ENCODE measurements at places on chromosomes 5 and 9. TPM values are rescaled to one million over a fixed set of nuclear protein-coding genes. Genes with fewer than 3 reads are reported as not detected.

The LCN9 gene
- total RNA-seq = not detected

The IL17B gene
- total RNA-seq = 0.28 TPM

The PCDHGA2 gene
- total RNA-seq = 3.4 TPM

DNA sequence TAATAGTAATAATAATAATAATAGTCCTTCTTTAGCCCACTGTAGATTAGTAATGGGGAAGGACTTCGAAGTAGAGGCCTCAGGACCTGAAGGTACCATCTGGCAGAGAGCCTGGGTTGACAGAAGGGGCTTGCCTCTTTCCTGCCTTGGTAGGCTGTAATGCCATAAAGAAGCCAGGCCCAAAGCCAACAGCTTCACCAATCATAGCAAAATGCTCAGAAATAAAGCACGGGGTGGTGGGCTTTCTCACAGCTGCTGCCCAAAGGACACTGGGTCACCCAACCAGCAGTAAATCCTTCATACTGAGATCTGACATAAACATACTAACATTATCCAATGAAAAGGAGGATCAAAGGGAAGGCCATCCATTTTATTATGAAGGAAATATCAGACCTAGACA, 70.7 kb downstream of the SUSD1 start:
- H3K36me3 ChIP-seq = no peaks in the 10 kb centered on the region
- H3K27me3 ChIP-seq = no peaks in the 10 kb centered on the region
- DNase-seq = no peak
- H3K27ac ChIP-seq = no peak overlapping the region
- H3K4me3 ChIP-seq = no peak overlapping the region
- H3K4me1 ChIP-seq = no peaks in the 10 kb centered on the region

DNA sequence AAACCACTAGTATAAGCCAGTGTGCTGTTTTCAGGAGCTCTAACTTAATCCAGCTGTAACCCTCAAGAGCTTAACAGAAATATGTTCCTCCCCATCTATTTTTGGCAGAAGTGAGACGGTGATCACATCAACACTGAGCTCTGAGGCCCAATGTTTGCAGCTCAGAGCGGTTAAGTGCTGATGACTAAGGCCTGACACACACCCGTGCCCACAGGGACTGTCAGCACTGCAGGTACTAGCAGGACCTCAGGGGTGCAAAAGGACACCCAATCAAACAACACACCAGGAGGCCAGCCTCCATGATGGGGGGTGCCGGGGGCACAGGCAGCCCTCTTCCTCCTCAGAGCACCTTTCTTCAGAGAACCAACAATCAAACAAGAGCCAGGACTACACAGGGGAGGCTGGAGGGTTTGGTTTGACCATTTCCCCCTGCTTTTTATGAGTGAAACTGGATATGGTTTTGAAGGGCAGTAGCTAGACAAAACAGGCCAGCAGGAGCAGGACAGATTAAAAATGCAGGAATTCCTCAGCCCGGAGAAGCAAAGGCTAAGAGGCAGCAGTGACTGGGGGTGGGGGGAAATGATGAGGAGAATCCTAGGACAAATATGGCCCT, 61.3 kb downstream of the RAPGEF1 start:
- peak; percentile 98 for DNase-seq
- peaks cover 28% of the 10 kb centered on the region for H3K4me1 ChIP-seq
- H3K27ac ChIP-seq = peak overlapping the region; percentile 77

DNA sequence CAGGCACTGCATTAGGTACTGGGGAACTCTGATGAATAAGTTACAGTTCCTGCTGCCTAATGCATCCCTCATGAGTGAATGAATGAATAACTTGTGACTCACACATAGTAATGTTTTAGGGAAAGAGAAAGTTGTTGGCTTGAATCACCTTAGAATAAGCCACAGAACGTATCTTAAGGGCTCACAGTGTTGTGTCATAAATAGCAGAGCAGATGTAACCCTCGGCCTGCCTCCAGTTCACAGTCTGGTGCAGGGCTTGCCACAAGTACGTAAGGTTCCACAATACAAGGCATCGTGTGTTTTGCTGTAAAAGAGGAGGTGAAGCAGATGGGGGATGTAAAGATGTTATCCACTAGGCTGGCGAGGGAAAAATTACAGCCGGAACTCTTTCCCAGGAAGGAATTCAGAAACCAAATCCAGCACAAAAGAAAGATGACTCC, 218.7 kb downstream of the TRPM3 start:
- H3K4me1 ChIP-seq = no peaks in the 10 kb centered on the region
- DNase-seq = peak; percentile 96
- H3K4me3 ChIP-seq = no peak overlapping the region
- no peaks in the 10 kb centered on the region for H3K36me3 ChIP-seq

GRCh38 chr9:114799925-114800324, 5.9 kb downstream of the TNFSF15 start:
- DNase-seq = no peak
- peaks cover 10% of the 10 kb centered on the region for H3K4me1 ChIP-seq
- peaks cover 27% of the 10 kb centered on the region for H3K27me3 ChIP-seq
- no peaks in the 10 kb centered on the region for H3K36me3 ChIP-seq
- no peak overlapping the region for H3K27ac ChIP-seq

DNA sequence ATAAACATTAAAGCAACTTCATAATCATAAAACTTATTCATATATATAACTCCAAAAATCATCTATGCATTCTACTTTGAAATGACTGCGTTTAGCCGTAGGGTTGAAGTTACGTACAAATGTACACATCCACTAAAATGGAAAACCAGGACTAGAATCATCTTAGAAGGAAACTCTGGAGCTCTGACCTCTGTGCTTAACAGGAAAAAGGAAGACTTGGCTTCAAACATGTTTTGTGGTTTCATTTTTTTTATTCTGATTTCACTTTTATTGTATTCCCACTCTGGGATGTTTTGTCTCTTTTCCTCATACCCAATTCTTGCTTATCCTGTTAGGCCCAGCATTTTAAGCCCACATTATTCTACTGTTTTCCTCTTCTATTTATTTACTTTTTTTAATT, 44.9 kb downstream of the GRAMD2B start:
- H3K27me3 ChIP-seq = no peaks in the 10 kb centered on the region
- H3K4me1 ChIP-seq = peaks cover 14% of the 10 kb centered on the region
- H3K4me3 ChIP-seq = no peak overlapping the region
- H3K36me3 ChIP-seq = peaks cover 9% of the 10 kb centered on the region

DNA sequence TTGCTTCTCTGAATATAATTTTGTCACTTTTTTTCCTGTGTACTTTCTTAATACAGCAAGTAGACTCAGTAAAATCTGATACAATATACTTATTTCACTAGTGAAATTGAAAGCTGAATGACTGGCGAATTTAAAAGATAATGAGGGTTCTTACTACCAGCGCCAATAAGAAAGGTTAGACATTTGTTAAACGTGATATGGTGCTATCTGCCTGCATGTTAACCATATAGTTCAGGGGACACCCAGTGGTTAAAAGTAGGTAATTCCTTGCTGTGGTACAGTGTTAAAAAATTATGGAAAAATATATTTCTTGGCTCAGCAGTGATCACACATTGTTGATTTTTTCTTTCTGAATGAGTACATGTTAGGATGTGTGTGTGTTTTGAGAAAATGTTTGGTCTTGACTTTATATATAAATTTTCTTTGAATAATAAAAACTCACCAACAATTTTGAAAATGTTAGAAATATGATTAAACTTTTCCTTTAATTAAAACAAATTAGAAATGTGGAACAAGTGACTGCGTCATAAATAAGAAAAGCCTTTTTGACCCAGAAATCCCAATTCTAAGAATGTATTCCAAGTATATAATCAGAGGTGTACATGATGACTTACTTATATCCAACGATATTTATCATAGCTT, 25.8 kb downstream of the CAST start:
- H3K27ac ChIP-seq = no peak overlapping the region
- H3K4me1 ChIP-seq = peaks cover 7% of the 10 kb centered on the region
- H3K36me3 ChIP-seq = peaks cover 7% of the 10 kb centered on the region
- no peaks in the 10 kb centered on the region for H3K27me3 ChIP-seq
- peak; percentile 76 for DNase-seq

DNA sequence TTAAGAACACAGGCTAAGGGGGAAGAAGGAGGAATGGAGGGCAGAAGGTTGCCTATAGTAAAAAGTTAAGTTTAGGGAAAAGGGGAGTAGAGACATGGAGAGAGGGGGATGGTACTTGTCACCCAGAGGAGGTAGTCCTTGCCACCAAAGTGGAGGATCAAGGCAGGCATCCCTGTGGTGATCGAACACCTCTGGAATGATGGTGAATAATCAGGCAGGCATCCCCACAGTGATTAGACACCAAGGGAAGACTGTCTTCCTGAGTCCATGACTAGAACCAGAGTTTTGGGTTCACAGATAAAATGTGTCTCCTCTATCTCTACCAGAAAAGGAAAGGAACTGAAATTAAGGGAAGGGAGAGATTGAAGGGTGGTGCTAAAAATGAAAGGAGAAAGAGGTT, 19.2 kb upstream of the HMGCS1 start:
- no peaks in the 10 kb centered on the region for H3K27me3 ChIP-seq
- no peak overlapping the region for H3K27ac ChIP-seq
- H3K36me3 ChIP-seq = no peaks in the 10 kb centered on the region
- H3K4me3 ChIP-seq = no peak overlapping the region
- no peaks in the 10 kb centered on the region for H3K4me1 ChIP-seq
- no peak for DNase-seq

DNA sequence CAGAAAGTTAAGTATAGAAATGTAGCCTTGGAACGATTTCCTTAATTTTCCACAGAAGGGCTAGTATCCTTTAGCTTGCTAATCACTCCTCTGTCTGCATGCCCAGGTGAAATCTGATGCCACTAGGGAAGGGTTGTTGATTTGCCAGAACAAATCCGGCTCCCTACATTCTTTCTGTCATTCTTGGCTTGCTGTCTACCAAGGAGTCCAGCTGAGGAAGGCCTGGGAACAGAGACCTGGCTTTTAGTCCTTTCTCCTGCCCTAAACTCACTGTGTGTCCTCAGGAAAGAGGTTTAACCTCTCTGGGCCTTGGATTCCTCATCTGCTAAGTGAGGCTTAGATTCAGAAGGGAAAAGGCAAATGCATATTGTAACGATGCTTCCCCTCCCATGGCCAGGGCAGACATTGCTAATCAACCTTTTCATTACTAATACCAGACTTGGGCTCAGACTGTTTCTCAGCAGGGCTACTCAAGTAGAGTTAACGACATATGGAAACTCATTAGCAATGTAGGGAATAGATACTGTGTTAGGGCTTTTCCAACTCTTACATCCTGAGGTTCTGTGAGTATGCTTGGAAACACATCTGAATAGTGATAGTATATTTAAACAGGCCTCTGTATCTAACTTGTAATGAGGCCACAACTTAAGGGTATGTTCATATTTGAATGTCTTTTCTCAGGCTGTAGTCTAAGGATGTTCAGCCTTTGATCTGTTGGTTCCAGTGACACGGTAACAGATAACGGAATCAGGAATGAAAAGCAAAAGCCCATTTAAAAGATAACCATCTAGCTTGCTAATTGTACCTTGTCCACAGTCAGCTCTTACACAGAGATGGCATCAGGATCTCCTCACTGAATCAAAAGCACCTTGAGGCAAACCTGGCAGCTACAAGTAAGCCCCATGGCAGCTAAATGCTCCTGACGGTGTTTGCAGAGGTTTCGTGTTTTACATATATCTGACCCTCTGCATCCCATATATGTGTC, 4.1 kb downstream of the GALNT10 start:
- peak overlapping the region; percentile 15 for H3K27ac ChIP-seq
- H3K4me3 ChIP-seq = no peak overlapping the region
- peaks cover 2% of the 10 kb centered on the region for H3K36me3 ChIP-seq
- peaks cover 33% of the 10 kb centered on the region for H3K4me1 ChIP-seq

DNA sequence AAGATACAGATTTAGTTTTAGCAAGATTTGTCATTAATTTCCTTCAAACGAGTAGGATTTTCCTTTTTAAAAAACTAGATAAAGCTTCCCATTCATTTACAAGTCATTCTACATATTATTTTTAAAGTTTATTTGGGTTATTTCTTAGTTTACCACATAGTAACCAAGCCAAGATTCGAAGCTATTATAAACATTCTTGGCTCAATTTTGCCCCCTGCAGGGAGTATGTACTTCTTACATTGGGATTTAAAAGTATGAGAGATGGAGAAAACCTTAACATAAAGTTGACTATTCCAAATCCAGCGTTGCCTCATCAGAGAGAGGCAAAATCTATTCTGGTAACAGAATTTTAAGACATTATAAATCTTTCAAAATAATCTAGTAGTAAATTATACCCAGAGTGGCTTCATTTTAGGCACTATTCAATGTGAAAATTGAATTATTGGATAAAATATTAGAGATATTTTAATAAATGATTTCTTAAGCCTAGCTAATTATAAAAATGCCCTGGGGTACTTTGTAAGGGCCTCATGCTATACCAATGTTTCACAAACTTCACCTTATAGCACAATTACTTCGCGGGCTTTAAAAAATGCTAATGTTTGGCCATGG, 39.1 kb downstream of the FBN2 start:
- peak; percentile 79 for DNase-seq
- peaks cover 4% of the 10 kb centered on the region for H3K4me1 ChIP-seq
- H3K27ac ChIP-seq = no peak overlapping the region
- peaks cover 6% of the 10 kb centered on the region for H3K36me3 ChIP-seq
- no peak overlapping the region for H3K4me3 ChIP-seq

DNA sequence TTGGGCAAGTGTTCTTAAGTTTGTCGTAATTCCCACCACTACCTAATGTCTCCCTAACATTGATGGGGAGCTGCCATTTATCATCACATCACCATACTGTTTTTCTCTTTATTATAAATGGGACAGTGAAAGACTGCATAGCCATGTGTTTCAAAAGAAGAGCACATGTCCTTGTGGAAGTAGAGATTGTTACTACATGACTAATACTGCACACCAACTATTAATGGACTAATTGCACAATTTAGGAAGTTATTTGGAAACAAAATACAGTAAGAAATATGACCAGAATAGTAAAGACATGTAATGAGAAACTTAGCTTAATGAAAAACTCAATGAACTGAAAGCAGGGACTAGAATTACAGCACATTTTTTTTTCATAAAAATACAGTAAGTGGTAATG, 12.0 kb upstream of the ELOVL7 start:
- peak; percentile 29 for DNase-seq
- no peaks in the 10 kb centered on the region for H3K4me1 ChIP-seq
- no peaks in the 10 kb centered on the region for H3K36me3 ChIP-seq
- H3K27ac ChIP-seq = no peak overlapping the region
- H3K27me3 ChIP-seq = no peaks in the 10 kb centered on the region

DNA sequence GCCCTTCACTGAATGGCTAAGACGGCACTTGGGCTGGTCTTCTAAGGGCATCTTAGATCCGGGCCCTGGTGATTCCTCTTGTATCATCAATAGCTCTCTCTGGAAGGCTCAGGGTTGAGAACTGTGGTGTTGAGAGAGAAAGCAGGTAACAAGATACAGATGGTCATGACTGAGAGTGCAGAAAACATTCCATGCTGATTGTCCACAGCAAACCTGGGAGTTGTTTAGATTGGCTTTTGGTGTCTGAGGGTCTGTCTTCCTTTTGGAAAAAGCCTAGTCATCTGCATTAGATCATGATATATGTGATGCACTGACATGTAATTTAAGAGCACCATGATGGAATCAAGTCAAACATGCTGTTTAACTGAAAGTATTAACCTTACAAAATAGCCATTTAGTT, 331.9 kb downstream of the ADAMTS6 start:
- no peak overlapping the region for H3K4me3 ChIP-seq
- peak; percentile 23 for DNase-seq
- H3K36me3 ChIP-seq = peaks cover 2% of the 10 kb centered on the region
- no peaks in the 10 kb centered on the region for H3K27me3 ChIP-seq

- H3K36me3 ChIP-seq = no peaks in the 10 kb centered on the region
- peaks cover 5% of the 10 kb centered on the region for H3K27me3 ChIP-seq
- H3K4me3 ChIP-seq = no peak overlapping the region
- no peak for DNase-seq
- H3K4me1 ChIP-seq = no peaks in the 10 kb centered on the region
Measured at GRCh38 chr9:20253635-20254034, 368.7 kb downstream of the MLLT3 start.

Measured in IMR-90 (cell line).